CD8-positive, alpha-beta memory T cell (primary cell): ENCODE measurements at places on chromosomes 16 and 17. TPM values are rescaled to one million over a fixed set of nuclear protein-coding genes. Genes with fewer than 3 reads are reported as not detected.

DNA sequence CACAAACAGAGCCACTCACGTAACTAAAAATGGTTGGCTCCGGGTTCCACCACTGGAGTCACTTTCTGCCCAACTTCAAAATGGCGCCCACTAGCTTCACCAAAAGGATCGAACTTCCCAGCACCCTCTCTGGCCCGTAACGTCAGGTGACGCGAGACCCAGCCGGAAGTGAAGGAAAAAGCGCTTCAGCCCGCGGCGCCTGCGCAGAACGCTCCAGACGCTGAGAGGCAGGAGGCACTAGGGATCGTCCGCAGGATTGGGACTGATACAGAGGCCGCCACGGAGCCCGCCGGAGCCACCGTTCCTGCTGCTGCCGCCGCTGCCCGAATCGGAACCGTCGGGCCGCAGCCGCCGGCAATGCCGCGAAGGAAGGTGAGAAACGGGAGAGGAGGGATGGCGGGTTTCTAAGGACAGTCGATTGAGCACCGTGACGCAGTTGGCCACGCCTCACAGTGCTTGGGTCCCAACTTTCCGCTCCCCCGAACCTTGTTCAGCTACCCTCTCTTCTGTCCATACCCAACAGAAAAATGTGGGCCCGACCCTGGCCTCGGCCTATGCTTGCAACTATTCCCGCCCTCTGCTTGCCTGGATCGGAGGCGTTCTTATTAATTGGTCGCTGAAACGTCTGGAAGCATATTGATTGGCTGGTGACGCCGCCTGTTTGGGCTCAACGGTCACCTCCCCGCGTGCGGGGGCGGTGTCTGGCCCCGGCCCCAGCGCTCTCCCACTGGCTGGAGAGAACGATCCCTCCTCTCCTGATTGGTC is at the start of gene KAT7:
Gene KAT7, plus strand, starts transcription at position 204 of the 765 bp plus-strand sequence. Its CDS starts 154 bp downstream, at position 358.
- peaks cover 17% of the 10 kb centered on the region for H3K36me3 ChIP-seq
- peaks cover 33% of the 10 kb centered on the region for H3K4me1 ChIP-seq
- peak within 1 kb of the TSS; percentile 93 for H3K4me3 ChIP-seq
- peak; percentile 99 for DNase-seq
- peak within 1 kb of the TSS; percentile 98 for H3K27ac ChIP-seq

DNA sequence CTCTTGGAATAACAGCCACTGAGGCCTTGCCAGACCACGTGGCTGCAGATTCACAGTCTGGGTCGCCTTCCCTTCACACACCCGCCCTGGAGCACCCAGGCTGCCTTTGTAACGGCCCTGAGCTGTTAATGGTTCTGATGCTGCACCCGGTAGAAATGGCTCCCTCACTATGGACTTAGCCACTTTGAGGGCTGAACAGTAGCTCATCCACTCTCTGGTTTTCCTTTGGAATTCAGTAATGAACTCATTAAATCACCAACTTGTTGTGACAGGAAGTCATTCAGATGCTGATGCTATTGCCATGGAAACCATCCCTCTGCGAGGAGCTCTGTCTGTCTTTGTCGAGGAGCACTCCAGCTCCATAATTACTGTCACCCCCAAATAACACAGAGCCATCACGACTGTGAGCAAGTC is 59.2 kb downstream of the CDK5R1 start:
- H3K27ac ChIP-seq, result no peak overlapping the region
- no peaks in the 10 kb centered on the region for H3K27me3 ChIP-seq
- H3K4me1 ChIP-seq, result peaks cover 4% of the 10 kb centered on the region
- DNase-seq, result no peak
- no peak overlapping the region for H3K4me3 ChIP-seq
- H3K36me3 ChIP-seq, result no peaks in the 10 kb centered on the region

DNA sequence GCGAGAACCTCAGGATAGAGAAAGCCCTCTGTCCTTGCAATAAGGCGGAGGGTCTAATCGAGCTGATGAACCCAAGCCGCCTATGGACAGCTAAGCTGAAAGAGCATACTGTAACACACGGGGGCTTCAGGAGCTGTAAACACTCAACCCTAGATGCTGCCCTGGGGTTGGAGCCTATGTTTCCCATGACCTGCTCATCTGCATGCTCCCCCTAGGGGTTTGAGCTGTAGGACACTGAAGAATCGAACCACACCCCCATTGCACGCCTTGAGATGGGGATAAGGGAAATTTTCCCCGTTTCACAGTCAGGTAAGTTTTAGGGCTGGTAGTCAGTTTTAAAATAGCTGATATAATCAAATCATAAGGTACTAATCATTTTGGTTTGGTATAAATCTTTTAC is 675.6 kb upstream of the CDH8 start:
- no peaks in the 10 kb centered on the region for H3K36me3 ChIP-seq
- H3K27ac ChIP-seq, result no peak overlapping the region
- H3K4me1 ChIP-seq, result no peaks in the 10 kb centered on the region
- no peak for DNase-seq

DNA sequence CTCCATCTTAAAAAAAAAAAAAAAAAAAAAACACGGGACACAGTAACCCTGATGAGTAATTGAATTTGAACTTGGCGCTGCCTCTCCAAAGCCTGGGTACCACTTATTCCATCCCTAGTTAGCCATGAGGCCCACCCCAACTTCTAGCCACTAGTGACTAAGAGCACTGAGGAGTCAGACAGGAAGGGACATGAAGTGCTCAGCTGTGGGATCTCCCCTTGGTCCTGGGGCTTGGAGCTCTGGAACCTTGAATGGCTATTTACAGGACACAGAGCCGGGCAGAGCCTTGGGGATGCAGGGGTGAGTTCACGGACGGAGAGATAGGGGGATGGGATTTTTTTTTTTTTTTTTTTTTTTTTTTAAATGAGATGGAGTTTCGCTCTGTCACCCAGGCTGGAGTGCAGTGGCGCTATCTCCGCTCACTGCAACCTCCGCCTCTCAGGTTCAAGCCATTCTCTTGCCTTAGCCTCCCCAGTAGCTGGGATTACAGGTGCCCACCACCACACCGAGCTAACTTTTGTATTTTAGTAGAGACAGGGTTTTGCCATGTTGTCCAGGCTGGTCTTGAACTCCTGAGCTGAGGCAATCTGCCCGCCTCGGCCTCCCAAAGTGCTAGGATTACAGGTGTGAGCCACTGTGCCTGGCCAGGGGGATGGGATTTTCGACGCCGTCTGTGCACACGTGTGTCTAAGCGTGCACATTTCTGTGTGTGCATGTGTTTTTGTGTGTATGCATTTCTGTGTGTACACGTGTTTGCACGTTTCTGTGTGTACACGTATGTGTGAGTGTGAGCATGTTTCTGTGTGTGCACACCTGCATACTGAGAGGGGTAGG is 20.4 kb upstream of the CIBAR2 start:
- H3K27ac ChIP-seq, result no peak overlapping the region
- H3K4me1 ChIP-seq, result no peaks in the 10 kb centered on the region
- no peaks in the 10 kb centered on the region for H3K36me3 ChIP-seq
- H3K4me3 ChIP-seq, result no peak overlapping the region

DNA sequence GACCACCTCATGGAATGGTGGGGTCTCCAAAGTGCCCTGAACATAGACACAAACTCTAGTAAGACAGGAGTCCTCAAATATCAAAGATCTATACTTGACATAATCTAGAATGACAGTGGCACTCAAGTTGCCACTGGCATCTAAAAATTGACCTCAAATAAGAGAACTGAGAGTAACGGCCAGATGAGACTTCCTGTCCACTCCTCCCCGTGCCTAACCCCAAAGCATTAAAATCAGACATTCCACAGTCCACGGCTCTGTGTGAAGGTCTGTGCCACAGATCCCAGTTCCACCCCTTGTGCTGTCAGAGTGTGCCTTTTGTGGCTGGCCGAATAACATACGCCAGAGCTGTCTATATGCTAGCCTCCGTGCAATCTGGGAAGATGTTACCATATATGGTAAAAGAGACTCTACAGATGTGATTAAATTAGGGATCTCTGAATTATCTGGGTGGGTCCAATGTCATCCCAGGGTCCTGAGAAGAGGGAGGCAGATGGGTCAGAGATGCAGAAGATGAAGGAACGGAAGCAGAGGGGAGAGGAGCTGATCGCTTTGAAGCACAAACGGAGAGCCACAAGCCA is 21.0 kb upstream of the EVPL start:
- no peaks in the 10 kb centered on the region for H3K4me1 ChIP-seq
- no peak overlapping the region for H3K27ac ChIP-seq
- H3K4me3 ChIP-seq, result no peak overlapping the region
- DNase-seq, result no peak
- H3K27me3 ChIP-seq, result no peaks in the 10 kb centered on the region

DNA sequence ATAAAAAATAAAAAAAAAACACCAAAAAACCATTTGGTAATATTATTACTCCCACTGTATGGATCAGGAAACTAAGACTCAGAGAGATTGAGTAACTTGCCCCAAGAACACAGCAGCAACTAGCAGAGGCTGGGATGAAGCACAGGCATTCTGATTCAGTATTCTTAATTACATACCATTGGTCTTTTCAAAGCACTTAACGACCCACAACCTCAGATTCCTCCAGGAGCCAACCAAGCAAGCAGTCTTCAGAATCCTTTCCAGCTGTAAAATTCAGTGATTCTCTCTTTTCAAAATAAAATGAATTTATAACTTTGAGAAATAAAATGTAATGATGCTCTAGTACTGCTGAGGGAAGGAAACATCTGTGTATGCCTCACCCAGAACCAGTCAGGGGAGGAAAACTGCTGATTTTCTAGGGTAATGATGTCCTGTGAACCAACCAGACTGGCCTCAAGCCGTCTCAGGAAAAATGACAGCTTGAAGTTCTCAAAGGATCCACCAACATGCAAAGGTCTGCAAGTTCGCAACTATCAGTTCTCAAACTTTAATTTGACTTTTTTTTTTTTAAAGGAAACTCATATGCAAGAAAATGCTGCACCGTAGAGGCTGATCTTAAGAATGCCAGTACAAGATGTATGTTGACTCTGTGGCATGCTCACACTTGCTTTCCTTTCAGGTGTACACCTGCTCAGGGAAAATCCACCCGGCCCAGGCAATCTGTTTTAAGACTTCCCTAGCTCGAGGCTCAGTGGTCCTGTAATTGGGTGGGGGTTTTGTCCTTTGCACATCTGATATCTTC is 9.0 kb downstream of the CUEDC1 start:
- peaks cover 22% of the 10 kb centered on the region for H3K4me1 ChIP-seq
- H3K27me3 ChIP-seq, result no peaks in the 10 kb centered on the region
- no peak overlapping the region for H3K27ac ChIP-seq
- no peaks in the 10 kb centered on the region for H3K36me3 ChIP-seq
- peak overlapping the region; percentile 70 for H3K4me3 ChIP-seq

DNA sequence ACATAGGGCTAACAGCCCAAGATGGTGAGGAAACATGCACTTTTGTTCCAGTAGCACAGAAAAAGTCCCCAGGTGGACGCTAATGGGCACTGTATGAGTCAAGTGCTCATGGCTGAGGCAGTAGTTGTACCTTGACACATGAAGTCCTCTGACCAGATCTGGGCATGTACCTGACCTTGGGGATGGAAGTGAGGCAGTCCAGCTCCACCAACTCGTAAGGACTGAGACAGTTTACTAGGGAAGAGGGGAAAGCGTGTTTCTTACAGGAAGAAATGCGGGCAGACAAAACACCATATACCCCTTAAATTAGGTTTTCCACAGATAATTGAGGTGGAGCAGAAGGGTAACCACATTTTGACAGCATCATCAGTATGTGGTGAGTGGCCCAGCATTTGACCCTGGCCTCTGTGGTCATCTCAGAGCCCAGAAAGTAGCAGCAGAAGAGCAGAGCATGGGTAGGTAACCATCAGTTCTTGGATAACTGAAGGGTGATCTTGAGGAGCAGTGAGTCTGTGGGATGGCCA is 32.4 kb upstream of the METTL9 start:
- no peak for DNase-seq
- H3K27ac ChIP-seq, result no peak overlapping the region
- no peaks in the 10 kb centered on the region for H3K36me3 ChIP-seq
- H3K4me1 ChIP-seq, result peaks cover 3% of the 10 kb centered on the region

CCL14 gene
- total RNA-seq, result not detected

HOXB4 gene
- total RNA-seq, result 3.4 TPM

TP53TG3F gene
- not detected for total RNA-seq

SPATA32 gene
- not detected for total RNA-seq

CENPX gene
- 143 TPM for total RNA-seq

SLC25A39 gene
- 159 TPM for total RNA-seq

DYNLL2 gene
- total RNA-seq, result 41.0 TPM
